Left renal cortex interstitium (tissue), 4 donors: ENCODE measurements at places on chromosomes 7 and 10. TPM values are rescaled to one million over a fixed set of nuclear protein-coding genes. Genes with fewer than 3 reads are reported as not detected.

- no peak for DNase-seq
Measured at GRCh38 chr7:28808796-28809533, 149.2 kb downstream of the TRIL start.

- no peak for DNase-seq
Measured at GRCh38 chr7:120402801-120403200, 129.8 kb downstream of the KCND2 start.

GRCh38 chr10:35459449-35459847 lies 123.1 kb downstream of the CCNY start:
- DNase-seq: no peak

GRCh38 chr7:65434307-65434706 lies 60.7 kb downstream of the ZNF92 start:
- DNase-seq: no peak

- no peak for DNase-seq
Measured at GRCh38 chr10:3976718-3977117, 191.7 kb upstream of the KLF6 start.

DNA sequence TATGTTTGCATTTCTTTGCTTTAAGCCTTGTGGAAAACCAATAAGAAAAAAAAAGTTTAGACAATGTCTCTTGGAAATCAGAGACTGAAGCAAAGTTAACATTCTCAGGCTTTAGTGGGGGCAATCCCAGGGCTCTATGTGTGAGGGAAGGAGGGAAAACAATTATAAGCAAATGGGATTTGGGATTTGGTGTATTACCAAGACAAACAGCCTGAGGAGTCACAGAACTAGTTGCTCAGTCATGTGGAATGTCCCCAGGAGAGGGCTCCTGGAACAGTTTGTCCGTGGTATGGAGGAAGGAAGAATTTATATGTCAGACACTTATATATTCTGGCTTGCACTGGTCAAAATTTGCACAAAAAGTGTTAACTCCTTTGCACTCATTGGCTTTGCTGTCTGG lies 562.9 kb upstream of the TPK1 start:
- DNase-seq: no peak

DNA sequence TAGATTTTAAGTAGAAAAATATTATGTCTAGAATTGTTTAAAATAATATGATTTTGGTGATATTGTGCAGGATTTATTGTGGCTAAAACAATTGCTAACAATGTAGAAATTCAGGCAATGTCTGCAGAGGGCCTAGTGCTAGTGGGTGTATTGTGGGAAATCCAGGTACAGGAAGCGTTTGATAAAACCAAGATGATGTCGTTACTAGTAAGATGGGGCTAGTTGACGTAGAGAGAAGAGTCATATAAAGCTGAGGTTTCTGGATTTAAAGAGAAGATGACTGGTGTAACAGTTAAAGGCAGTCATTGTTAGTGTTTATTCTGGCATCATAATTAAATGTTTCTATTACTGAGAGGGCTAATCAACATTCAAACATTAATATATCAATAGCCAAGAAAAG lies 43.5 kb downstream of the ADK start:
- no peak for DNase-seq

DNA sequence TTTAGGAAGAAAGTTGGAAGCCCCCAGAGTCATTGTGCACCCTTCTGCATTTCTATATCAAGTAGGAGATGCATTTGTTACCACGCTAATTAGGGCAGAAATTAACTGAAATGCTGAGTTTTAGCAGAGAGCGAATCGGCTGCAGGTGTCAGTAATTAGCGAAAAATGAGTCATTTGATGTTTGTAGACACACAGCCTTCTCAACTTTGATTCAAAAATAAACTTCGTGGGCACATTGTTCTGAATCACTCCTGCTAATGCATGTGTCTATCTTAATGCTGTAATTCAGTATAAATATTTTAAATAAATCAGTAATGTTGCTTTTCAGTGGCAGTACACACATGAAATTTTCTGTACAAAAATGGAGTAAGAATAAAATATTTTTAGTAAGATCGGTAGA lies 109.5 kb upstream of the CARD11 start:
- DNase-seq: no peak

SPRN gene
- polyA plus RNA-seq: 5.8 TPM

CHST3 gene
- 18.2 TPM for polyA plus RNA-seq

GRCh38 chr7:116259871-116260440 lies 49.6 kb downstream of the TES start:
- no peak for DNase-seq

DNA sequence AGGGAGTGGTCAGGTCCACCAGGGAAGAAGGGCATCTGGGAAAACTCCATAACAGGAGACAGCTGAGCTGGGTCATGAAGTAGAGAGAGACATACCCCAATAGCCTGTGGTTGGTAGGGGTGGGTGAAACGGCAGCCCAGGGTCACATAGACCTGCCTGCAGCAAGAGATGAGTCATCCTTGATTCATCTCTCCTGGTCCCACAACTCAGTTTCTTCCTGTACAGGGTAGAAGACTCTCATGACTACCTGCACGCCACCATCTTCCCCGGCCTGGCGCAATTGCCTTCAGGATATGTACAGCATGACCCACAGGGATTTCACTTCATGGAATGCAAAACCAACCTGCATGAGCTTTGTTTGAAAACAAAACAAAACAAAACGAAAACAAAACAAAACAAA lies 45.1 kb upstream of the ADAM12 start:
- DNase-seq: no peak

DNA sequence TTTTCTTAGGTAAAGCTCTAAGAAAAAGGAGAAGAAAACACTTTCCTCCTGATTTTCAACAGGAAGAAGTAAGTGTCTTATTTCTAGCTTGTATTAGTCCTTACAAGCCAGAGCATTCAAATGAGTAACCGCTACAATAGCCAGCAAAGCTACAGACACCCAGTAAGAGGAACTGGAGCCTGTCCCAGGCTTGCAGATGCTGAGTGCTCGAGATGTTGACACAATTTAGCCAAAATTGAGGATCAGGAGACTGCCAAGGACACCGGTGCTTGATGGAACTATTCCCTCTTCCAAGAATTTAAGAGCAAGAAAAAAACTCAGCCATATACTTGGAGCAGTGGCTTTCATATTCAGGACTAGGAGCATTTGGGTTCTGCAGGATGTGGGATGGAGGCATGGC lies 149.3 kb upstream of the DPP6 start:
- DNase-seq: no peak

DNA sequence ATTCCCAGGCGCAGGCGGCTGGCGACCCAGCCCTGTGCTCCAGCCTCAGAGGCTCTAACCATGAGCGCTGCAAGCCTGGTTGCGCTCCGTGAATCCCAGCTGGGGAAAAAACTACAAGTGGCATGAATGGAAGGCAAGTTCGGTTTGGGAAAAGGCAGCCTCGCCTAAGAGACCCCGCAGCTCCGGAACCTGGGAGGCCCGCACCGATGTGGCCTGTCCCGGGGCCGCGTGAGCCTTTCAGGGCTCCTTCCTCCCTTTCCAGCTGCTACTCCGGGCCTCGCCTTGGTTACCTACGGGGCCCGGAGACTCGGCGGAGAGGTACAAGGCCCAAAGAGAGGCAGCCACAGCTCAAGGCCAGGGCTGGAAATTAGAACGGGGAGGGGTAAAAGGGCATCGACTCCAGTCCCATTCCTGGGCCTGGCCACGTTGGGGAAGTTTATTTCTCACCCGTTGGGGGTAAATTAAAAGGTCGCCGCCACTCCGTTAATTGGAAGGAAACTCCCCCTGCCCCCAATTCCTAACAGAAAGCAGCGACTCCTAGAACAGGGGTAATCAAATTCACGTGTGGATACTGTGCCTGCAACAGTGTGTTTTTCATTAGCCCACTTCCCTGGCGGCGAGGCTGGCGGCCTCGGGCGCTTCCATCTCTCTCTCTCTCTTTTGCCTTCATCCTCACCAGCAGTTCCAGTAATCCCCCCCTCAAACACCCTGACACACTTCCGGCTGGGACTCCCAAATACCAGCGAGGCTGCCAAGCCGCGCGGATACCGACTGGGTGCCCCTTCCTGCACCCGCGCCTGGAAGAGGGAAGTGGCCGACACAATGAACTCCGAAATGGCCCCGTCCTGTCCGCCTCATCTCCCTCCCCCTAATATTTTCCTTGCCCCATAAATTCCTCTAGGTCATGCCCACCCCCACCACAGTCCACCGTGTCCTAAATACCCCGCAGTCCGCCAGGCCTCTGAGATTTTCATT lies 1.5 kb upstream of the HOXA9 start:
- DNase-seq: no peak

- DNase-seq: no peak
Measured at GRCh38 chr7:121714559-121715303, 158.2 kb upstream of the PTPRZ1 start.
